A549 (cell line): ENCODE measurements at places on chromosomes 16 and 17.

- DNase-seq: no peak
These were observed 10.3 kb downstream of the NATD1 start for GRCh38 chr17:21242780-21243515.

- DNase-seq: no peak
These were observed 60.9 kb upstream of the TNRC6A start for GRCh38 chr16:24668481-24669061.

- DNase-seq: peak; percentile 40
These were observed 16.4 kb downstream of the ITGAL start for GRCh38 chr16:30488764-30489605.

GRCh38 chr17:611202-611601 lies 103.4 kb downstream of the VPS53 start:
- no peak for DNase-seq

DNA sequence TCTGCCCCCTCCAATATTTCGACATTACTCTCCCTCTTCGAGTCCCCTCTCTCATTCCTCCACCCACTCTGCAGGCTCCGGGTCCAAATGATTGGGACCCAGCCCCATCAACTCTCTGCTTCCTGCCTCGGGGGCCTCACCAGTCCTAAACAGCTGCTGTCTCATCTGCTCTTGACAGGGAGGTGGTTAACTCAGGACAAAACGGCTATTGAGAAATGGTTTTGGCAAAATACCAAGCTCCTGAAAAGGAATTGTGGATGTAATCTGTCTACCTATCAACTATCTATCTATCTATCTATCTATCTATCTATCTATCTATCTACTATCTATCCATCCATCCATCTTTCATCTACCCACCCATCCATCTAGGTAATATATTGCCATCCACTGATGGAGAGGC lies 2.2 kb downstream of the CD300H start:
- no peak for DNase-seq

DNA sequence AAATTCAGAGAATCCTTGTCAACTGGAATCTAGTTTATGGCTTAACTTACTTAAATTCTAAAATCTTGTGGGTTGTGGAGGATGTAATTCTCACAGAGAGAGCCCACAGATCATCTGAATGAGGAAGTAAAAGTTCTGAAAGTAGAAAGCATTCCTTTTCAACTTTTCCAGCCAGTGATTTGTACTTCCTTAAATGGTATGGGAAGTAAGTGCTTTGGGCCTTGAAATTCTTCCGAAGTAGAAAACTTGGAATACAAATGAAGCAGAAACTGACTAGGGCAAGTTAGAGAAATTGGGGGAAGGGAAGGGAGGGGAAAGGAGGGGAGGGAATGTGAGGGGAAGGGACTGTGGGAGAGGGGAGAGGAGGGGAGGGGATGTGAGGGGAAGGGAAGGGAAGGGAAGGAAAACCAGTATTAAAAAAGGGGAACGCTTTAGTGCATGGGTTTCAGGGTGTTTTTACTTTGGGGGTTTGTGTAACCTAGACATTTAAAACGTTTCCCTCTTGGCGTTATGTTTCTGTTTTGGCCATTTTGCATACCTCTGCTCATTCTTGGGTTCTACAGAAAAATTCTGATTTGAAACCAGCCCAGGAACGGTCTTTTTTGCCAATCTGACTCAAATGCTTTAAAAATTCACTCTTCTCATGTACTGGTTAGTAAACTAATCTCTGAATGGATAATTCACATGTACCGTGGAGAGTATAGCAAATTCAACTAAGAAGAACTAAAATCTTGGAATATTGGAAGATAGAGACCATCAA lies 15.5 kb upstream of the SNTB2 start:
- DNase-seq: no peak

DNA sequence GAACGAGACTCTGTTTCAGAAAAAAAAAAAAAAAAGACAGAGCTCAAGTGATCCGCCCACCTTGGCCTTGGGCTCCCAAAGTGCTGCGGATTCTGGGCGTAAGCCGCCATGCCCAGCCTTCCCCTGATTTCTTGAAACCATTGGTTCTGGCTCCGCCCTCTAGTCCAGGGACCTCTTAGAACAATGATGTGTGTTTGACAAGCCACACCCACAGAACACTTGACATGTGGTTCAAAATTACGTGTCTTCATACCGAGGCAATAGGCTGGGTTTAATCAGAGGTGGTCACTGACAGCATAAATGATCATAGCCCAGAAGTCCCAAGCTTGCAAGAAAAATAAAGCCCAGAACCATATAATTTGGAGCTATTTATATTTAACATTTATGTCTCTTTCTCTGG lies 23.0 kb downstream of the KNOP1 start:
- no peak for DNase-seq

GRCh38 chr16:85393674-85394451 lies 219.3 kb upstream of the GSE1 start:
- peak; percentile 65 for DNase-seq

DNA sequence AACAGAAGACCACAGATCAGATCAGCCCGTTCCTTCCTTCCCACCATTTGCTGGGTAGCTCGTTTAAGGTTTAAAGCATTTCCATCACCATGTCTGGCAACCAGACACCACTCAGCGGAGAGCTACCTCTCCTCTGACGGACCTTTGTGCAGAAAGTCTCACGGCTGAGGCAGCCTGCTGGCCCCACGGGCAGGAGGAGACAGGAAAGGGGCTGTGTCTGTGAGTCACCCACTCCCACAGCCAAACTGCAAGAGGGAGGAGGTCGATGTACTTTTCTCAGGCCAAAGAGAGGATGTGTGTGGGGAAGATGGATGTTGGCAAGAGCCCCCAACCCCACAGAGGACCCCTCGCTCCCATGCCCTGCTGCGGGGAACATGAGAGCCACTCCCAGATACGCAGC lies 92.1 kb downstream of the ZNF423 start:
- no peak for DNase-seq

GRCh38 chr16:84226026-84226425 lies 13.8 kb downstream of the KCNG4 start:
- no peak for DNase-seq

- no peak for DNase-seq
These were observed 6.1 kb upstream of the EFTUD2 start for GRCh38 chr17:44905006-44906000.

- no peak for DNase-seq
These were observed 53.9 kb downstream of the MYO1D start for GRCh38 chr17:32822996-32823395.

- no peak for DNase-seq
These were observed 32.4 kb upstream of the NF1 start for GRCh38 chr17:31062346-31062745.

GRCh38 chr16:57476546-57477410 lies 9.5 kb downstream of the DOK4 start:
- no peak for DNase-seq

DNA sequence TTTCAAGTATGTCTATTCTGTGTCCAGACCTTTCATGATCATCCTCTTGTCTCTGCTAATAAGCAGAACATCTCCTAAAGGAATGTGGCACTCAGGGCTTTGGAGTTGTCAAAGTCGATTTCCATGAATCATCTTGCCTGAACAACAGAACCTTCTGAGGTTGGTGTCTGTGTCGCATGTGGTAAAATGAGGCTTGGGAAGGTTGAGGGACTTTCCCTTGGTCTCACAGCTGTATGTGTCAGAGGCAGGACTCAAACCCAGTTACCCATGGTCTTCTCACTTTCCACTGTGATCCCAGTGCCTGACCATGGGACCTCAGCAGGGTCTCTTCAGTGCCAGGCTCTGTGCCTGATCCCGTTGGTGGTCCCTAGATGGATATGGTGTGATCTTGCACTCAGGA lies 4.2 kb upstream of the GPRC5B start:
- DNase-seq: no peak

- no peak for DNase-seq
These were observed 15.8 kb upstream of the KCNJ18 start for GRCh38 chr17:21676281-21677111.

DNA sequence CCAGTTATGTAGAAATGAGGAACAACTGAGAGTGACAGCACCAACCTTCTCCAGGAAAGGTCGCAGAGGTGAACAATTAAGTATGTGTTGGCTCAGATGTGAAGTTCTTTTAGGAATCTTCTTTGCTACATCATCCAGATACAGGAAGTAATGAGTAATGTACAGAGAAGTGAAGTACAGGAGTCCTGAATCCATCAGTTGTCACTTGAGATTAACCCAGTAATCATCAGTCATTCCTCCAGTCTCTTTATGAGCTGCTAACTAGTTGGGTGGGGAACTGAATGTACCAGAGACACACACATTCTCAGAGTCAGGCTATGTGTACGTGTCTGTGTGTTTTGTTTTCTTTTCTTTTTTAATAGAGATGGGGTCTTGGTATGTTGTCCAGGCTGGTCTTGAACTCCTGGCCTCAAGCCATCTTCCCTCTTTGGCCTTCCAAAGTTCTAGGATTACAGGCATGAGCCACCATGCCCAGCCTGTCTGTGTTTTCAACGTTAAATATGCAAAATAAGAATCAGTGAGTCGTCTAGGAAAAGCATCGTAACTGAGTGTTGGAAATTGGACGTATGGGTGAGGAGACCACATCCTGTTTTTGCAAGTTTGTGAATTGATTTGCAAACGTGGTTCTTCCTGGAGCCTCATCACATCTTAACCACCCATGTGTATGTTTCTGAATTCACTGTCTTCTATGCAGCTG lies 19.9 kb downstream of the ZNF200 start:
- no peak for DNase-seq

- DNase-seq: no peak
These were observed 242.6 kb downstream of the XYLT1 start for GRCh38 chr16:17228048-17228707.

GRCh38 chr17:78647032-78647431 lies 69.8 kb upstream of the DNAH17 start:
- DNase-seq: no peak

DNA sequence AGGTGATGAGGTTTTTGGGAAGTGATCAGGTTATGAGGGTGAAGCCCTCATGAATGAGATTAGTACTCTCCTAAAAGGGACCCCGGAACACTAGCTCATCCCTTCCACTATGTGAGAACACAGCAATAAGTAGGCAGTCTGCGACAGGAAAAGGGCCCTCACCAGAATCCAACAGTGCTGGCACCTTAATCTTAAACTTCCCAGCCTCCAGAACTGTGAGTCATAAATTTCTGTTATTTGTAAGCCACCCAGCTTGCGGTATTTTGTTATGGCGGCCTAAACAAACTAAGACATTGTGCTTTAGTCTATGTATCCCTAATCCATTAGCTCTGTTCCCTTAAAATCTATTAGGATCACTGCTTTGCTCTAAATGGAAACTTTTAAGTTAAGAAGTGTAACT lies 8.5 kb downstream of the SLFN12 start:
- DNase-seq: no peak

DNA sequence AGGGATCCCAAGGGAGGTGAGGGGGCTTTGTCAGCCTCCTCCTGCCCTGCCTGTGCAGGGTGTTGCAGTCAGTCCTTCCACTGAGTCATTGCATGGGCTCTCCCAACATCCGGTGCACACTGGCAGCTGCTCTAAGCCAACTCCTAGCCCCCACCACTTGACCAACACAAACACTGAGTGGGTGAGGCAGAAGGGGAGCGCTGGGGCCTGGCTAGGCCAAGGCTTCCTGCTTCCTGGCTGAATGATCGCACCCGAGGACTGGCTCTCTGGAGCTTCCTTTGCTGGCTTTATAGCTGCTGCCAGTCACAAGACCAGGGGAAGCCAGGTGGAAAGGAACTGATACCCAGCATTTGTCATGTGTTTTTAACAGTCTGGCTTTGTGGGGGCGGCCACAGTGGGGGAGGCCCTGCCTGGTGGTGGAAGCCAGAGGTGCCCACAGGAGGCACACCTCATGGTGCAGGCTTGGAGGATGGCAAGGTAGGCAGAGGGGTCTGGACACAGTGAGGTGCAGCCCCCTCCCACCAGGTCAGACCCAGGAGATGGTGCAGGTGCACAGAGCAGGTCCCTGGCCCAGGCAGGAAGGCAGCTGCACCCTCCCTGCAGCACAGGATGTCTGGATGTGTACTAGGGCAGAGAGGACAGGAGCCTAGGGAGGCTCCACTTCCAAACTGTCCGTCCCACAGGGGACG lies 6.8 kb downstream of the MPG start:
- DNase-seq: no peak

- DNase-seq: no peak
These were observed 216.2 kb downstream of the HS3ST3A1 start for GRCh38 chr17:13385481-13385911.

DNA sequence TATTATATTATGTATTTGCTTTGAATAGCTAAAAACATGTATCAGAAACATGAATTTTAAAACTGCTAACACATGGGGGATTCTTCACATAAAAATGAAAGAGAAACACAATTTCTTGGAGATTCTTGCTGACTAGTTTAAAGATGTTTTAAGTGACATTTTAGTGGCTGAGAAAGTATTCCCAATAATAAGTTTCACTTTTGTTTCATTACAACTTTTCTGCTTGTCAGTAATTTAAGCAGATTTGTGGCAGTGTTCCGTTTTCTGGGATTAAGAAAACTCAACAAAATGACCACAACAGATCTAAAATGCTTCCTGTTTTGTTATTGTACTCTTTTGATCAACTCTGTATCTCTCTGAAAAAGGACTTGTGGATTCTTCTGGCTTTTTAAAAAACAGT lies 75.9 kb downstream of the NLK start:
- DNase-seq: no peak

GRCh38 chr16:427250-427649 lies 1.8 kb downstream of the RAB11FIP3 start:
- no peak for DNase-seq

DNA sequence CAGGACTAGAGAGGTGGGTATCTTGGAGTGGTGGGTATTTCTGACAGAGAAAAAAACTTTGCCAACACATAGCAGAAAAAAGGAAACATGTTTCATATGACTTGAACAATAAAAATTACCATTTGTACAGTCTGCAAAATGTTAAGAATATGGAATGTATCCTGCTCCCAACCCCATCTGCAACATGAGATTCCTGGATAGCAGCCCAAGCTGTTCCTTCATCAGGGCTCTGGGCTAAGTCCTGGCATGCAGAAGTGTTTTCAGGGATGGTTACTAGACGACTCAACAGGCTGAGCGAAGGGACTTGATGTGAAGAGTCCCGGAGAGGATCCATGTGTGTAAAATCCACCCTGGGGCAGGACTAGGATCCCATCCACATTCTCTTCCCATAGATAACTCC lies 121.0 kb upstream of the IRX3 start:
- DNase-seq: no peak

DNA sequence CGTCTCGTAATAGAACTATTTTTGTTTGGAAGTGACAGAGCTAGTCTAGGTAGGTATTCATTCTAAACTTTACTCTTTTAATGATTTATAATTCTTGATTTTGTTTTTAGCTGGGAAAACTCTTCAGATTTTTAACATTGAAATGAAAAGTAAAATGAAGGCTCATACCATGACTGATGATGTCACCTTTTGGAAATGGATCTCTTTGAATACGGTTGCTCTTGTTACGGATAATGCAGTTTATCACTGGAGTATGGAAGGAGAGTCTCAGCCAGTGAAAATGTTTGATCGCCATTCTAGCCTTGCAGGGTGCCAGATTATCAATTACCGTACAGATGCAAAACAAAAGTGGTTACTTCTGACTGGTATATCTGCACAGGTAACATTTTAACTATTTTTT lies 27.6 kb downstream of the CLTC start:
- no peak for DNase-seq

- DNase-seq: no peak
These were observed 207.6 kb downstream of the RAB11FIP4 start for GRCh38 chr17:31598921-31599571.

GRCh38 chr16:27464626-27465482 lies 62.9 kb downstream of the IL21R start:
- no peak for DNase-seq
